Stomach (tissue), 19 donors: ENCODE measurements at places on chromosomes 13 and 19. TPM values are rescaled to one million over a fixed set of nuclear protein-coding genes. Genes with fewer than 3 reads are reported as not detected.

The UBE2L5 gene
- total RNA-seq: not detected

The GGN gene
- total RNA-seq: not detected

The DMPK gene
- 71.0 TPM for total RNA-seq

The TINCR gene
- total RNA-seq: not detected

The DPRX gene
- total RNA-seq: 1.5 TPM
